Activated CD8-positive, alpha-beta memory T cell treated with anti-CD3 and anti-CD28 coated beads, Interleukin-2, amount 50 U/mL, for 4 hours (primary cell): ENCODE measurements at places on chromosomes 5 and 9.

DNA sequence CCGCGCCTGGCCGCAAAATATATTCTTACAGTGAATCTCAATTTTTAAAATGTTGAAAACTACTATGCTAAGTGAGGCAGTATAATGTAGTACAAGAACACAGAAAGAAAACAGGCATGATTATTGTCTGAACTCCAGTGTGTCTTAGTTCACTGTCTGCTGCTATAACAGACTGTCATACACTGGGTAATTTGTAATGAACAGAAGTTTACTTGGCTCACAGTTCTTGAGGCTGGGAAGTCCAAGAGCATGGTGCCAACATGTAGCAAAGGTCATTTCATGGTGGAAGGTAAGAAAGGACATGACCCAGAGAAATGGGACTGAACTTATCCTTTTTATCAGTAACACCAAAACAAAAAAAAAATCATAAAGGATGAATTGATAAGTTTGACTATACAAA lies 19.9 kb upstream of the TEX10 start:
- DNase-seq = no peak

GRCh38 chr9:134454476-134454857 lies 128.2 kb downstream of the RXRA start:
- DNase-seq = no peak

- no peak for DNase-seq
Measured at GRCh38 chr5:68354315-68354714, 138.8 kb downstream of the PIK3R1 start.

DNA sequence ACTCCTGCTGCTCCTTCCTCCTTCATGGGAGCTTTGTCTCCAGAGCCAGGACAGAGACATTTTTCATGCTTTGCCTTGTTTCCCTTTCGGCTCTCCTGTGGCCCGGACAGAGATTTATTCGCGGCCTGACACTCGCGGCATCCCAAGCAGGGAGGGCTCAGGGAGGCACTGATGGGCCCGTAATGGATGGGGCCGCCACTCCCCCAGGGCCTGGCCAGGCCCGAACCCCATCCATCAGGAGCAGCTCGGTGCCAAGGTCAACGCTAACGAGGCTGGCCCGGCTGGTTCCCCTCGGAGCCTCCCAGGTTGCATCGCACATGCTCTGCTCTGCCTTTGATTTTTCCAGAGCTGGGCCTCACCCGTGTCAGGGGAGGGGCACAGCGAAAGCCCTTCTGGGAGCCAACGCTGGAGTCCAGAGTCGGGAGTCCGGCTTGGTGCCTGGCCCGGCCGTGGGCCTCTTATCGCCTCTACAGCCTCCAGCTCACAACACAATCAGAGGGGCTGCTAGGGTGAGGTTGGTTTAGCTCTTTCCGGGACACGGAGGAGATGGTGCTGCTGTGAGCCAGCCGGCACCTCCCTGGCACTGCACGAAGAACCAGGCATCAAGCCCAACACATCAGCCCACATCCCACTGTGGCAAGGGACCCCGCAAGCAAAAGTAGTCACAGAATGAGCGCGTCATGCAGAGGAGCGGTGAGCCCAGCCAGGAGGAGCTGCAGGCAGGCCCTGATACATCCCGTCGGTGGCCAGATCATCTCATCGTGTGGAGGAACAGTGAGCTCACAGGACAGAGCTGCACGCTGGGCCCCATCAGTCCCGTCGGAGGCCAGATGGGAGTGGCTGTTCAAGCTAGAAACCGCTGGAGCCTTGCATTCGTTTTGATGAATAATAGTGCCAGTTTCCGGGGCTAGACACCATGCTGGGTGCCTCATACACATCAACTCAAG lies 72.2 kb upstream of the BARHL1 start:
- DNase-seq = no peak

DNA sequence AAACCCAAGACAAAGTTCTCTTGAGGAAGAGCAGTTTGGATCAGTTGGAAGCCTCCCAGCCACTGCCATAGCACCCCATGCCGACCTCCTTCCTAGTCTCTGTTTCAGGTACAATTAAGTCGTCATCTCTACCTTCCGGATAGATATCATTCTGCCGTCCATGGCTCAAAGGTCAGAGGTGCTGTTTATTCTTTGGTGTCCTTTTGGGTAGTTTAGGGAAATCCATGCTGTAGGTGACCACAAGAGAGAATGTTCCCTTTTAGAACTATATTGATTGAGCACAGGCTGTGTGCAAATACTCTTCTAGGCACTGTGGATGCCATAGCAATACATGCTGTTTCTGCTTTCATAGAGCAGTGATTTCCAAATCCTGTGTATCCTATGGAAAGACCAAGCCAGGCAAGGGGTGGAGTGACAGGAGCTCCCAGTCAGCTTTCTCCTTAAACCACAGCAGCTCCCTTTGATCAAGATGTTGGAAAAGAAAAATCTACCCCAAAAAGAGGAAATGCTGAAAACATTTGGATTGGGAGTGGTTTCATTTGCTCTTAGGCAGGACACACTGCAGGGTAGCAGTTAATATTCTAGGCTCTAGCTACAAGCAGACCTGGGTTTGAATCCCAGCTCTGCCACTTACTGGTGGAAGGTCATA lies 127.9 kb downstream of the PALM2AKAP2 start:
- DNase-seq = no peak

GRCh38 chr5:17056141-17056631 lies 120.1 kb upstream of the MYO10 start:
- no peak for DNase-seq

DNA sequence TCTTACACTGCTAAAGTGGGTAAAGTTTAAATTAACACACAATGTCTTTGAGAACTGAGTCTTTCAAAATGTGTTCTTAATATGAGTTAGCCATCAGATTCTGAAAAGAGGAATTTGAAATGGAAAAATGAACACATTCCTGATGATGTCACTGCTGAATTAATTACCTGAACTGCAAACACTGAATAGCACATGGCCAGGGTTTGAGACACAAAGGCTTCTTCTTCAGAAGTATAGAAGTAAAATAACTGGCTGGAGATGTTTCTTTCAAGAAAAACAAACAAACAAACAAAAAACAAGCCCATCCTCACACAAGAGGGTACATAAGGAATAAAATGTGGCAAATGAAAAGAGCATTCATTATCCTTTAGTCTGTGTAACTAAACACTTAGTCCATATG lies 7.1 kb downstream of the GLIS3 start:
- no peak for DNase-seq

GRCh38 chr9:95477441-95477840 lies 39.3 kb downstream of the PTCH1 start:
- DNase-seq = no peak

DNA sequence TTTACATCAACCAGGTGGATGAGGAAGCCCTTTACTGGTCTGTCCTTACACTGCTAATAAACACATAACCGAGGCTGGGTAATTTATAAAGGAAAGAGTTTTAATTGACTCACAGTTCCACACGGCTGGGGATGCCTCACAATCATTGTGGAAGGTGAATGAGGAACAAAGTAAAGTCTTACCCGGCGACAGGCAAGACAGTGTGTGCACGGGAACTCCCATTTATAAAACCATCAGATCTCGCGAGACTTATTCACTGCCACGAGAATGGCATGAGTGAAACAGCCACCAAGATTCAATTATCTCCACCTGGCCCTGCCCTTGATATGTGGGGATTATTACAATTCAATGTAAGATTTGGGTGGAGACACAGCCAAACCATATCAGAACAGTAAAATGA lies 67.3 kb upstream of the GRAMD2B start:
- no peak for DNase-seq

- no peak for DNase-seq
Measured at GRCh38 chr5:41878173-41878572, 7.9 kb upstream of the OXCT1 start.

DNA sequence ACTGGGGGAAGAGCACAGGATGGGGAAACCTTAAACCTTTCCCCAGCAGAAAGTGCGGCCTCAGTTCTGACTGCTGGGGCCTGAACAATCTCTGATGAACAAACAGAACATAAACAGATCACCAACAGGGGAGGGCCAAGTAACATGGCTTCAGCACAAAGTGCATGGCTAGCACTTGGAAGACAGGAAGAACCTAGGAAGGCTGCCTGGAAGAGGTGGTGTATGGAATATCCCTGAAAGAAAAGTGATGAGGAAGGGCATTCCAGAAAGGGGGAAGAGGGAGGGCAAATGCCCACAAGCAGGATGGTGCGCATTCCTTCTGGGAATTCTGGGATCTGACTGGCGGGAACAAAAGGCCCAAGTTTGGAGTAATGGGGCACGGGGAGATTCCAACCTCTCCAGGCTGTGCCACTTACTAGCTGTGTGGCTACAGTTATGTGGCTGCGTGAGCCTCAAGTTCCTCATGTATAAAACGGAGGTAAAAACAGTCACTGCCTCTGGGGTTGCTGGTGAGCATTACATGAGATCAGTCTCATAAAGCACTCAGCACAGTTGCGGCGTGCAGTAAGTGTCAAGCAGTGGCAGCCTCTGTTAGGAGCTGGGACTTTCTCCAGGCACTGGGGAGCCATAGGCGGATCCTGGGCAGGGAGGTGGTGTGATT lies 1.6 kb downstream of the PDGFRB start:
- no peak for DNase-seq

DNA sequence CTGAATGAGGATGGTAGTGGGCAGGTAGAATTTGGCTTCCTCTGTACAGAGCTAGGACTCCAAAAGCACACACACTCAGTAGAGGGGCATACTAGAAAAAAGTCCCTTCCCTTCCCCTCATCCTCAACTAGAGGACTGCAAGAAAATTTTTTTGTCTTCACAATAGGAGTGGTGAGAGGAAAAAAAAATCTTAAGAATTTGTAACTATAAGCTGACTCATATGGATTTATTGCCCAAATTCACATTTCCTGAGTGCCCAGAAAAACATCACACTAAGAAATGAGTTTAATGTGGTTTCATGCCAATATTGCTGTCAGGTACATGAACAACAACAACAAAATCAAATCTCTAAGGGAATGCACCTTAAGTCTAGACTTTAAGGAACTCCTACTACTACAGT lies 43.7 kb downstream of the RANBP6 start:
- no peak for DNase-seq

GRCh38 chr5:6730407-6730806 lies 17.2 kb downstream of the TENT4A start:
- no peak for DNase-seq

GRCh38 chr5:137605411-137605810 lies 106.3 kb upstream of the SPOCK1 start:
- DNase-seq = no peak

GRCh38 chr5:155522540-155522939 lies 509.0 kb downstream of the KIF4B start:
- DNase-seq = no peak

DNA sequence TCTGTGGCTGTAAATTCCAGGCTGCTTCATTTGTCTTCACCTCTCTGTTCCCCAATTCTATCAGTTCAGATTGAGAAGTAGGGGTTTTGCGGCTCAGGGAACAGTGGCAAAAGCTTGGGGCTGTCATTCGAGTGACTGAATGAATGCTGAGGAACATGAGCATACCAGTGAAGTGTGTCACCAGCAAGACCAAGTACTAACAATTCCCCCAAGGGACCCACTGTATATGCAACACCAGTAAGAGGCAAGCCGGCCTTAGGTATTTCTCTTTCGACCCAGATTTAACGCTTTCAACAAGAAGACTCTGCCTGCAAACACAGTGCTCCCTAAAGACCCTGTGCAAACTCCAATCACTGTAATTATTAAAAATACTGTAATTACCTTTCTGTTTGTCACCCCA lies 25.8 kb downstream of the KLHL3 start:
- no peak for DNase-seq

- DNase-seq = no peak
Measured at GRCh38 chr9:121529237-121529987, 29.8 kb upstream of the GGTA1 start.

- no peak for DNase-seq
Measured at GRCh38 chr9:136577941-136578625, 32.2 kb upstream of the NOTCH1 start.

GRCh38 chr9:83935276-83935935 lies 14.2 kb upstream of the KIF27 start:
- DNase-seq = no peak

DNA sequence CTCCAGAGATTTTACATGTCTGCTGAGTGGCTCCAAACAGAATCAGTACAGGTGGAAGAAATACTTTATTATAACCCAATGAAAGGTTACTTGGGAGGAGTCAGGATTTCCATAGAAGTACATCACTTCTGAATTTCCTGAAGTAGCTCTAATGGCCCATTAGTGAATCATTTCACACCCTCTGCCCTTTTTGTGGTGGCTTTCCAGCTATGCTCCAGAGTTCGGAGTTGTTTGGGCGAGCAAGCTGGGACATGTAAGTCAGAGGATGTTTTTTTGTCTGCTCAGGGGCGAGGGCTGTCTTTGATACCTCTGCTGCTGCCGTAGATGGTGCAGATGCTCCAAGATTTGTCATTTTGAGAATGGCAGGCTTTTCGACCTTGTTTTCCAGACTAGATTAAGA lies 226.1 kb downstream of the GOLPH3 start:
- no peak for DNase-seq

DNA sequence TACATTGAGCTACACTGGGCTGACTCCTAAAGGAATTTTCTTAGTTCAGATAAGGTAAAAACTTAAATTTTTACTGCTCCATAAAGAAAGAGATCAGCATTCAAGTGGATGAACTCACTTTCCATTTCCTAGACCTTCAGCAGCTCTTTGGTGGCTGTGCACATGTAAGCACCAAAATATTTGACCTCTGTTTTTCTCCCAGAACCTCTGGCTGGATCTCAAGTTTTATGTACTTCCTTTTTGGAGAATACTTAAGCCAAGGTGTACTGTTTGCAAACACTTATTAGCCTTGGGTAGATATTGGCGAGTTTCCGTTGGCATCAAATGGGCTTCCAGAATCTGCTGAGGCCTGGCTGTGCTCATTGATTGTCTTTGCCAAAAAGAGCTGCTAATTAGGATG lies 10.3 kb downstream of the TNC start:
- DNase-seq = no peak

DNA sequence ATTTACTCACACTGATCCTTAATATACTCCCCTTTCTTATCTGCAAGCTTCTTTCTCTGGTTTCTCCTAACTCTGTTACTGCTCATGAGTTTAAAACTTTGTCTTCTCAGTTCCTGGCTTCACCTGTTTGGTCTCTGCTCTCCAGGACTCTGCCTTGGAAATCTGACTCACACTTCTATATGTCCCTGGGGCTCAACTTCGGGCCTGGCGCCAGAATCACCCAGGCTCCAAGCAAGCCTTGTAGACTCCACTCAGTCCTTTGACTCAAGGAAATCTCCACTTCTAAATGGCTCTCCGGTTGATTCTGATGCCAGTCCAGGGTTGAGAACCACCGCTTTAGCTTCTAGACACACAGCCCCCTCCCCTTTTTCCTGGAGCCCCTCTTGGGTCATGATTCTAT lies 57.8 kb downstream of the TMC1 start:
- no peak for DNase-seq

GRCh38 chr5:38994324-38994927 lies 79.8 kb downstream of the RICTOR start:
- DNase-seq = peak; percentile 19

DNA sequence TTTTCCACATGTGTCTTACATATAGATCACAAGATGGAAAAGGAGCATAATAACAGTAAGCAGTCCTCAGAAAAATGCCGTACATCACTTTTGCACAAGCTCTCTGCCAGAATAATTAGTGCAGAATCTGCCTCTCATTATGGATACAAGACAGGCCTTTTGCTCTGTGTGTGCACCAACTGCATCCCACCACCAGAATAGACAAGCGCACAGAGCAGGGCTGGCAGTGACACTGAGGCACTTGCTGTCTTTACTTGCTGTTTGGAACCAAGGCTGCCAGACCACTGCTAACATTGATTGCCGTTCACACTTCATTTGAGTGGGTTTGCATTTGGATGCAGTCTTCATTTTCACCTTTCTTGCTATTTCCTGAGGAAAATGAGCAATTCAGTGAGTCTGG lies 741.3 kb downstream of the TLE1 start:
- no peak for DNase-seq
